ENCODE measurements at places on chromosomes 3 and 15. TPM values are rescaled to one million over a fixed set of nuclear protein-coding genes. Genes with fewer than 3 reads are reported as not detected.

DNA sequence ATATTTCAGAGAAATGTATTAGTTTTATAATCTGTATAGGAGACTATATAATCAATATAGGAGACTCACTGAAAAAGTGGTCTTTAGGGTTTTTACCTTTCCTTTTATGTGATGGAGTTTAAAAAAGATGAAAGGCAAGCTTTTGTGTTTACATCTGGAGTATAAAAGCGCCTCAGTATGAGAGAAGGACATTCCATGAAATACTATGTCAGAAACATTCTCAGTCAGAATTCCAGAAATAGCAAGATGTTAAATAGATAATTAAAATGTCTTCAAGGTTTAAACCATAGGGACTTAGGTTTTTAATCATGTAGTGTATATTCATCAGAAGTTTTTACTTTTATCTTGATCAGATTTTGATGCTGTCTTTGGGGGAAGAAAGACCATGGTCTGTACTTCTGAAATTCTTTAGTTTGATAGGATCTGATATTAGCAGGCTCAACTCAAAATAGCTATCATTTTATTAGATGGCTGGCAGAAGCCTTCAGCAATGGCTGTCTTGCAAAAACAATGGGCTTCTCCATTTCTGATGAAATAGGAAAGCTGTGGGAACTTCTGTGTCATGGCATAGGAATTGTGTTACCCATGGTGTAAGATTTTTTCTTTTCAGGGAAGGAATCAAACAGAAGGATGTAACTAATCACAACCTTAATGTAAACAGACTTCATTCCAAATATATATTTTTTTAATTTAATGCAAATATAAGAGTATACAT is 209.6 kb upstream of the PLSCR5 start:
- DNase-seq, result no peak

GRCh38 chr3:25173606-25174005 is 254.5 kb upstream of the RARB start:
- DNase-seq, result no peak

GRCh38 chr15:84814916-84815315 is 2.2 kb upstream of the ALPK3 start:
- DNase-seq, result no peak

- peak; percentile 82 for DNase-seq
Measured at GRCh38 chr3:71495708-71496472, 87.6 kb downstream of the FOXP1 start.

The SLC38A3 gene
- not detected for total RNA-seq

- no peak for DNase-seq
Measured at GRCh38 chr3:196660381-196661166, 21.1 kb downstream of the NRROS start.

The CTXN2 gene
- total RNA-seq, result not detected

DNA sequence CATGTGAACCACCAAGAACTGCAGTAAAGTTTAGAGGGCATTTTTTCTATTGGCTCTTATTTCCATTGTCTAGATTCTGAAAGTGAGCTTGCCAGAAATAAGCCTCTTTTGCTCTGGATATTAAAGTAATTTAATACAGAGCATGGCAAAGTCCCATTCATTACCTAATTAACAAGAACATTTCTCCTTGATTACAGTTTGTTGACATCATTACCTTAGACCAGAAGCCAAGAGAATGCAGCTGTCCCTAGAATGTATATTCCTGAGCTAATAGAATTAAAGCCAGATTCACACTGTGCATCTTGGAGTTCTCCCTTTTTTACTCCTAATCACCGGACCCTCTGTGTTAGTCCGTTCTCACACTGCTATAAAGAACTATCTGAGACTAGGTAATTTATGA is 46.4 kb upstream of the TM4SF4 start:
- DNase-seq, result no peak

The CPN2 gene
- total RNA-seq, result not detected

The SCAANT1 gene
- total RNA-seq, result not detected

GRCh38 chr15:60858511-60859070 is 370.5 kb downstream of the RORA start:
- no peak for DNase-seq

The TMEM266 gene
- total RNA-seq, result 0.08 TPM

GRCh38 chr3:183392186-183393034 is 36.0 kb downstream of the MCF2L2 start:
- peak; percentile 43 for DNase-seq

DNA sequence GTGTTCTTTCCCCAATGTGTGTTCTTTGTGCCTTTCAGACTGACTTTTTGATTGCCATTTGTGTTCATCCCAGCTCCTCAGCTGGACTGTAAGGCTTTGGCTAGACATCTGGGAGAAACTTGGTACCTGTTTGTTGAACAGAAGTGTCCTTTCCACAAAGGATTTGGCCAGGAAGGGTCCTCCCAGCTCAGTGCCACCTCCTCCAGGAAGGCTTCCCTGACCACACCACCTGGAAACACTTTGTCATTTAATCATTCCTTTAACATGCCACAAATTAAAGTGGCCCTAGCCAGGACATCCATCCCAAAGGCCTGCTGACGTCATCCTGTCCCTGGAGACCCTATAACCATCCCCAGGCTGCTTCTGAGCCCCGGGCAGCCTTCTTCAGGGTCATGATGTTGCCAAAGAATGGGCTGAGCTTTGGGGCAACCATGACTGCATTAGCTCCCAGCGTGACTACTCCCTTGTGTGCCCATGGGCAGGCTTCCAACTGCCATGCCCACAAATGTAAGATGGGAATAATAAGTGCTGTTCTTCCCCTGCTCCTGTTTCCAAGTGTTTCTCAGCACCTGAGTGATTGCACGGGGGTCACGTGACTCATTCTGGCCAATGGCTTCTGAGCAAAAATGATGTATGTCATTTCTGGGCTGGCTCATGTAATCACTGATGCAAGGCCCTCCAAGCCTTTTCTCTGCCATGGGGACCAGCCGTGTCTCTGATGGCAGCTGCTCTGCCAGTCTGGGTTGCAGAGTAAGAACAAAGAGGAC is 112.5 kb upstream of the SMAD3 start:
- no peak for DNase-seq

The NAALADL2 gene
- 0.63 TPM for total RNA-seq
